ENCODE measurements at places on chromosomes 1 and 21.

GRCh38 chr1:213720032-213720431 is 267.7 kb upstream of the PROX1 start:
- no peak for DNase-seq

DNA sequence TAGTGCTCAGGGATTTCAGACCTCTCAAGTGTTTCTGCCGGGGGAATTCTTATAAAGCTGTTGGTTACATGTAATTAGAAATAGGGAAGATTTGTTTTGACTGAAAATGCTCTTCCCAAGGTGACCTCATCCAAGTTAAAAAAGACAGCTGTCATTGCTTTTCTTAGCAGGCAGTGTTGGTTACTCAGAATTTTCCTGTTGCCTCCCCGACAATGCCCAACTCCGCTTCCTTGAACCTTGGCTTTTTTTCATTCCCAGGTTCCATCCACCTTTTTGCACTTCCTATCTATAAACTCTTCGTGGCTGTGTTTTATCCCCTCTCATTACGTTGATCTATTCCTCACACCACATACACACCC is 825 bp upstream of the DPH5 start:
- DNase-seq, result no peak

DNA sequence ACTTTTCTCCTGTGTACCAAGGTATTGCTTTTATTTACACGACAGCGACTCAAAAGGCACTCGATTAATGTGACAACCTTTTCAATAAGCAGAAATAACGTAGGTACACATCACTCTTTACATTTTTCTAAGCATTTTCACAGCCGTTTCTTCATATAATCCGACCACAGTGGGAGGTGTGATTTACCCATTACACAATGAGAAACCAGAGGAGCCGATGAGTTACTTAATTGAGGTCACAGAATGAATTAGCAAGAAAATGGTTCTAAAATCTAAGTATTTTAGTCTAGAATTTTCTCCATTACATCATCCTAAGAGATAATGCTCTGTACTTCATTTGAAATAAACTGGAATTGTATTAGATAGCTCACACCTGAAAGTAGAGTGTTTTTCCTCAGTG is 71.5 kb downstream of the UMODL1 start:
- no peak for DNase-seq

- DNase-seq, result no peak
These were observed 70.4 kb downstream of the PLEKHA6 start for GRCh38 chr1:204289280-204289679.

DNA sequence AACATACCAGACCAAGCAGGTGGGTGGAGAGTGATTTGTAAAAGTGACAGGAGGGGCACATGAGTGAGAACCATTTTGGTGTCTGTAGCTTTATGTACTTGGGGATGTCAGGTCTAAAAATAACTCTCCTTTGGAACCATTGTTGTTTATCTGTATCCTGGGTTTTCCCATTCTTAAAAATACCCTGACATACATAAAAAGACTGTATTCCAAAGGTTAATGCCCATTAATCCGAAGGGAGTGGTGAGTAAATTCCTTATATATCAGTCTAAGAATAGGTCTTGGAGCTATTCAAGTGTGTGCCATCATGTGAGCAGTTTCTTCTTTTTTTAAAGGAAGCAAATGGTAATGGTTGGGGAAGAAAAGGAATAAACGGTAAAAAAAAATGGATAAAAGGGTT is 117.5 kb downstream of the TGFB2 start:
- DNase-seq, result no peak

GRCh38 chr1:1752190-1752589 is 26.1 kb downstream of the NADK start:
- DNase-seq, result no peak
